ENCODE measurements at places on chromosomes 7 and 10.

DNA sequence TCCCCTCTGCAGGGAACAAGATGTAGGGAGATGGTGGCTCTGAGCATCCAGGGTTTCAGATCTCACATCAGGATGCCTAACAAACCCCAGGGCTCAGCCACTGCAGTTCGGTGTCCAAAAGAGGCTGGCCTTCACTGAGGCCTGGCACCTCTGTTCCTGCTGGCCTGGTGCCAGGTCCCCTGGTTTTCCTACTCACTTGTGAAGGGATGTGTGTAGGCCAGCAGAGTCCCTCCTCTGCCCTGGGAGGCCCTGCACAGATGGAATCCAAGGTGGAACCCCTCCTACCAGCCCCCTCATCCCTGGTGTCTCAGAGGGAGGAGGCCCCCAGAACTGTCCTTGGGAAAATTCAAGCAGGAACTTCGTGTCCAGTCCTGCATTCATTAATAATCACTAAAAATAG lies 260.6 kb downstream of the CCSER2 start:
- DNase-seq: no peak

DNA sequence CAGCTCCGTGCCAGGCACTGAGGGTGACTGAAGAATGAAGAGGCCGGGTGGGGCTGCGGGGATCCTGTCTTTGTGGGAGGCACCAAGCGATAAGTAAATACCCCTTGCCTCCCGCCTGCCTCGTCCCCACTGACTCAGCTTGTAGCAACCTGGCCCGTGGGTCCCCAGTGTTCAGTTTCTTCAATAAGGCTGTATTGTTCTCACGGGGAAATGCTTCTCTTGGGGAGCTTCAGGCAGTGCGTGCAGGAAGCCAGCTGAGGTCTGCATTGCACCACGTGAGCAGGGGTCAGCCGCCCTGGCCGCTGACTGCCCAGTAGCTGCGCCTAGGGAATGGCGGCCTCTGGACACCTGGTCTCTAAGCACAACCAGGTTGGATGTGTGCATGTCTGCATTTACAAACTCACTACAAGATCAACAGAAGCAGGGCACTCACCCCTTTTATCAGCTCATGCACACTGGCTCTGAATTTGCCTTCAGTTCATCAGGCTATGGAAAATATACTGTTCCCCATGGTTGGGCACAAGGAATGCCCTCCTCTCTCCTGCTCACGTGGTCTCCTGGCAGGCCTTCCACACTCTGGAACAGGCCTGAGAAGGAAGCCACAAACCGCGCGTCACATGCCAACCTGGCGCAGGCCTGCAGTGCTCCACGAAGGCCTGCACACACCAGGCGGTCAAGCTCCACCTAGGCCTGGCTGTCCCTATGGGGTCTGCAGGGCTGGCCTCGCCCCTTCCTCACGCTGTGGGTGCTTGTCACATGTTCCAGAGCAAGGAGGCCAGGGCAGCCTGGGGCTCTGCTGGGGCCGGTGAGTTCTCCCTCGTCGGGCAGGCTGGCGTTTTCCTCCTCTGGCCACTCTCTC lies 135.7 kb upstream of the RNF32 start:
- DNase-seq: no peak

- DNase-seq: no peak
Measured at GRCh38 chr10:21733710-21734109, 199.7 kb downstream of the MLLT10 start.

DNA sequence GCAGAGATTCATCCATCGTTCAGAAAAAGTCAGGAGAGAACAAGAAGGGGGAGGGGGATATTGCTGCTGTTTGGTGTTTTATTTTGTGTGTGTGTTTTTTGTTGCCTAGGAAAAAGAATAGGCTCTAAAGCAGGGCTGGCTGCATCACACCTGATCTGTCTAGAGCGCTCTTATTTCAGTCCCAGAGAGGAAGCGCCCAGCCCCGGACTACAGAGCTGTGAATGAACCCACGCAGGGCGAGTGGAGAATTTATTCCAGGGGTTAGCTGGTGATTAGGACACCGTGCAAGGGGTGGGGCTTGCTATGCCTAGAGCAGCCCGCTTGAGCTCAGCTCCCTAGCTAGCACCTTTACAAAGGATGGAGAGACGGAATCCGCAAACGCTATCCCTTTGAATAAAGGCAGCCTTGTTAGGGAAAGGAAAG lies 621 bp upstream of the FAM13C start:
- no peak for DNase-seq

DNA sequence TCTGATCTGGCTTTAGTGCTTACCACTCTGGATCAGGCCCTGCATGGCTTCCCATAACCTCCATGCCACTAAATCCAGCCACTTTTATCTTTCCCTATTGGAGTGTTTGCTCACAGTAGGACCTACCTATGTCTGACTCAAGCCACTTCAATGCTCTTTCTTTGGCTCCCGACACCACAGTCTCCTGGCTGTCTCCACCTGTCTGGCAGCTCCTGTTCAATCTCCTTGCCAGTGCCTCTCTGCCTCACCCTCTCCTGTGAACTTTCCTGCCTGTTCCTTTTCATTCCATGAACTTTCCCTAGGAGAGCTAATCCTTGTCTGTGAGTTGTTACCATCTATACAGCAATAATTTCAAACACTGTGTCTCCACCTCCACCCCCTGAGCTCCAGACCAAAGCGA lies 82.6 kb upstream of the UCN3 start:
- DNase-seq: no peak

- no peak for DNase-seq
Measured at GRCh38 chr7:158766570-158767281, 62.1 kb upstream of the NCAPG2 start.

GRCh38 chr10:24385776-24386175 lies 176.8 kb downstream of the KIAA1217 start:
- DNase-seq: no peak

DNA sequence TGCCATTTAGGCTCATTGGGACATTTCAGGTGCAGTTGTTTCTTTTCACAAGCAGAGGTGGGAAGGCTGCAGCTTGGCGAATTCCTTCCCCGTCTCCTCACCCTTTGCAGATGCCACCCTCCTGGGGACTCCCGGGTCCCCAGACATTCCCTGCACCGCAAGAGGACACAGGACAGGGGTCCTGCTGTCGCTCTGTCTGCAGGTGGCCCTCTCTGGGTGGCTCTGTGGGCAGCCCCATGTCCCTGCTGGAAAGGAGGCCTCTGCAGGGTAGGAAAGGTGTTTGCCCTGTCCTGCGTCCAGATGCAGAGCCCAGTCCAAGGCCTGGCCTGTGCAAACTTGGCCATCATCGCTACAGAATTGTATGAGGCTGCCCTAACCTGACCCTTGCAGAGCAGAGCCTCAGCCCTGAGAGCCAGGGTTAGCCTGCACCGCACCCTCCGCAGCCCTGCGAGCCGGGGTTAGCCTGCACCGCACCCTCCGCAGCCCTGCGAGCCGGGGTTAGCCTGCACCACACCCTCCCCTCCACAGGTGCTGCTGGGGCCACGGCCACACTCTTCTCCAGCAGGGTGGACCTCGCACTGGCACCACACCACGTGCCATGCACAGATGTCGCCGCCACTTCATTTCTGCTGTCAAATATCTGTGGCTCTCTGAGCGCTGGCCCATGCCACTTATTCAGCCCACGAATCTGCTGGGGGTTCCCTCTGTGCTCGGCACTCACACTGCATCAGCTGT lies 61.0 kb downstream of the CFAP46 start:
- DNase-seq: no peak

Data from stimulated activated CD8-positive, alpha-beta memory T cell treated with anti-CD3 and anti-CD28 coated beads, Interleukin-15, amount 100 ng/mL, for 4 hours (primary cell).